WTC11 (cell line): ENCODE measurements at places on chromosomes 7 and 10.
A peak's percentile ranks its signal among the peaks of the same experiment; 100 is the strongest.

GRCh38 chr10:1578392-1579140 lies 158.8 kb downstream of the ADARB2 start:
- DNase-seq = no peak

DNA sequence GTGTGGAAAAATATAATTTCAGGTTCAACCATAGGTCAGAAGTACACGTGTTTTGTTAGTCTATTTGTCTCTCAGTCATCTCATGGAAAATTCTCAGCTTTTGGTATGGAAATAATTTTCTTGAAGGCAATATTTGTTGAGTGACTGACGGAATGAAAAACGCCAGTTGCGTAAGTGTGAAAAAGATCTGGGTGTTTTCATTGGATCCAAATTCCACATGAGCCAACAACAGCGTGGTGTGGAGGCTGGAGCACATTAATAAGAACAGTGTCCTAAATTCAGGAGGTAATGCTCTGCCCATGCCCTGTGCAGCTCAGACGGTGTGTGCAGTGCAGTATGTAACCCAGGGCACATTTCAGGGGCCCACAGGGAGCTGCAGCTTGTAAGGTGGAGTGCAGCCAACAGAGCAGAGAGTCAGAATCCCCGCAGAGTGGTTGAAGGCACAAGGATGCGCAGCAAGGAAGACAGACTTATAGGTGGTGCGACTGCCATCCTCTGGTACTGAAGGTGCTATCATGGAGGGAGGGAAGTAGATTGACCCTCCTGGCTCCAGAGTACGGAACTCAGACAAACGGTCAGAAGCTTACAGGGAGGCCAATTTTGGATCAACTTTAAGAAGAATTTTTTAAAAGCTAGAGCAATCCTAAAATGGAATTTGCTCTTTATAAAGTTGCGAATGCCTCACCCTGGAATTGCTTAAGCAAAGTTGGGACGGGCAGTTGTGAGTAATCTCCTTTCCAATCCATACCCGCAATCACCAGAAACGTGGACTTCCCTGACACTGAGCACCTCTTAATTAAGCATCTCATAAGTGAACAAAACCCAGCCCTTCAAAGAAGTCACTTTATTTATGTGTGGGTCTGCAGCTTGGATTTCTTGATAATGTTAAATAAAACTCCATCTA lies 38.0 kb downstream of the EGFR start:
- no peak for DNase-seq

DNA sequence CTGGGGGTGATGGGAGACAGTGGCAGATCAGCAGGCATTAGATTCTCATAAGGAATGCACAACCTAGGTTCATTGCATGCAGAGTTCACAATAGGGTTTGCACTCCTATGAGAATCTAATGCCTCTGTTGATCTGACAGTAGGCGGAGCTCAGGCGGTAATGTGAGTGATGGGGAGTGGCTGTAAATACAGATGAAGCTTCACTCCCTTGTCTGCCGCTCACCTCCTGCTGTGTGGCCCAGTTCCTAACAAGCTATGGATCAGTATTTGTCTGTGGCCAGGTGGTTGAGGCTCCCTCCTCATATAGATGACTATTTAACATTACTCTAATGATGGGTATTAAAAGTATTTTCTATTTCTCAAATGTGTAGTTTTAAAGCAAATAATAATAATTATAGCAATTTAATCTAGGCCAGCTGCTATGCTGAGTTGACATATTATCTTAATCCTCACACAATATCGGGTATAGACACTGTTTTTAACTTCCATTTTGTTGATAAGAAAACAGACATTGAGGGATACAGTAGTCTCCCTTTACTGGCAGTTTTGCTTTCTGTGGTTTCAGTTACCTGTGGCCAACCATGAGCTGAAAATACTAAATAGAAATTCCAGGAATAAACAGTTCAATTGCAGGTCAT lies 39.9 kb downstream of the KIF20B start:
- peak; percentile 39 for DNase-seq

- no peak for DNase-seq
These were observed 497.3 kb upstream of the GALNT17 start for GRCh38 chr7:70634610-70635068.

GRCh38 chr10:113858541-113858940 lies 4.1 kb downstream of the NHLRC2 start:
- no peak for DNase-seq

DNA sequence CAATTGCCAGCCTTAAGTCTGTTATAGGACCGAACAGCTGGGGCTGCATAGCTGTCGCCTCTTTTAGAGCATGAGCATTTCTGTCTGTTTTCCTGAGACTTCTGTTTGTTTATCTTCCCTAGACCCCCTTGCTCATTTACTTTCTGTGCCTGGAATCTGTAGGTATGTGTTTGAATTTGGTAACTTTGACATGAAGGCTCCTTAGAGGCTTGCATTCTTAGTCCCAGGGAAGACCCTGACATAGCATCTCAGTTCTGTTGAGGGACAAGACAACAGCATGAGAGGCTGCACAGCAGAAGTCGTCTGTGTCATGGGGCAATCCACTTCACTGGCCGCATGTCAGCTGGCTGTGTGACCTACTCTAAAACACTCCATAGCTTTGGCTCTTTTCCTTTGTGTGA lies 58.7 kb downstream of the KLHDC10 start:
- DNase-seq = no peak

- DNase-seq = no peak
These were observed 5.7 kb downstream of the HIPK2 start for GRCh38 chr7:139772115-139772514.

DNA sequence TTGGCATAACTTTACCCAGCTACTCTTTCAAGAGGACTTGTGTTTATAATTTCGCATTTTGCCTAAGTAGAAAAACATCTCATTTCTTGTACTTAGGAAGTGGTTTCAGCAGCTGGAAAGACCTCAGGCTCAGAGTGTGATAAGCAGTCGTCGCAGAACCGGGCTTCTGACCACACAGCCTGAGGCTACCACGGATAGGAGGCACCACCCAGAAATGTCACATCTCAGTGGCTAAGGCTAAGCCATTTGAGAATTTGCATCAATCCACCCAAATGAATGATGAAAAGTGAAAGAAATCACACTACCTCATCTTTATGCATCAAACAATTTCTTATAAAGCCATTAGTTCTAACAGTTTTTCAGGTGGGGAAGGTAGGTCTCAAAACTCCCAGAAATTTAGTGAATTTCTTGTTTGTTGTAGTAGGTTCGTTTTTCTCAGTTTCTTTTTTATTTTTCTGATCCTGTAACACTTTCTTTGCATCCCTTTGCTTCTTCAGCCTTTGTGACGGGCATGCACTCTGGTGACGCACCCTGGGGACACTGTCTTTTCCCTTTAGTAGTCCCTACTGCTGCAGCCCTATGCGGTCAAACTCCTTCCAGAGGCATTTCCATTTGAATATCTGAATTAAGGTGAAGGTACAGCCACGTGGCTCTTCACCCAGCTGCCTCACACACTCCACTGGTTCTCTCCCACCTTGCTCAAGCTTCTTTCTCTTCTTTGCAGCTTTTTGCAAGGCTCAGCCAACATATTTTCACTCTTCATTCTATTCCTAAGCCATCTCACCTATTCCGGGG lies 68.5 kb downstream of the MAP3K8 start:
- DNase-seq = no peak

- DNase-seq = no peak
These were observed 492.5 kb downstream of the ARL4A start for GRCh38 chr7:13179775-13180523.

GRCh38 chr7:49848211-49848841 lies 74.9 kb downstream of the VWC2 start:
- DNase-seq = no peak

- DNase-seq = no peak
These were observed 71.7 kb downstream of the MTURN start for GRCh38 chr7:30206491-30206890.

DNA sequence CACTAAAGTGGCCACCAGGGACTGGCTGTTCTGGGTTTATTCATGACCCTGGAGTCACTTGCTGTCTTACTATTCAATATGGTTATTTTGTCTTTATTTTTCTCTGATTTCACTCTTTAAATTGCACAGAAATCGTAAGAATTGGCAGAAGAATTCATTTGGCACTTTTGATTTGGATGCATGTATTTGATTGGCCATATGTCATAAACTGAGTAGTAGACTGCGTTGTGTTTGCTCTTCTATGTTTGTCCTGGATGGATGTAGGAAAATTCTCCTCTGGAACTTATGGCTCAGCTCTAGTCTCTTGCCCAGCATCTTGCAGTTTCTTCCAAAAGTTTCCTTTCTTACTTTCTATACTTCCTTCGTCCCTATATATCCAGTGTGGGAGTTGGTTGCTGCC lies 452.7 kb downstream of the GATA3 start:
- DNase-seq = no peak

GRCh38 chr10:111017098-111017497 lies 59.7 kb upstream of the ADRA2A start:
- no peak for DNase-seq

DNA sequence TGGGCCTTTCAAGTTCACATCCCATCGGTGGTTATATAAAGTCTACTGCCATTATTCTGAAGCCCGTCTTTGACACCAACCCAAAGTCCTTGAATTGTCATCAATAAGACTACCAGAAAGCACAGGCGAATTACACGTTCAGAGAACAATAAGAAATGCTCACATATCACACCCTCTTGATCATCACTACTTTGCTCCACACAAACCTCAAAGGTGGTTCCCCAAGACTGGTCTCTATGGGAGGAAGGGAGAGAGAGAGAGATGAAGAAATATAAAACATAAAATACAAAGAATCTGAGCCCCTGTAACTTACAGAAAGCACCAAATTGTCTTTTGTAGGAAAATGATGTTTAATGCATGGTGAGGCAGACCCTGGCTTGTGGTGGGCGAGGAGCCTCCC lies 4.4 kb downstream of the HIPK2 start:
- DNase-seq = no peak

- no peak for DNase-seq
These were observed 10.4 kb downstream of the TMEM270 start for GRCh38 chr7:73871163-73872011.

DNA sequence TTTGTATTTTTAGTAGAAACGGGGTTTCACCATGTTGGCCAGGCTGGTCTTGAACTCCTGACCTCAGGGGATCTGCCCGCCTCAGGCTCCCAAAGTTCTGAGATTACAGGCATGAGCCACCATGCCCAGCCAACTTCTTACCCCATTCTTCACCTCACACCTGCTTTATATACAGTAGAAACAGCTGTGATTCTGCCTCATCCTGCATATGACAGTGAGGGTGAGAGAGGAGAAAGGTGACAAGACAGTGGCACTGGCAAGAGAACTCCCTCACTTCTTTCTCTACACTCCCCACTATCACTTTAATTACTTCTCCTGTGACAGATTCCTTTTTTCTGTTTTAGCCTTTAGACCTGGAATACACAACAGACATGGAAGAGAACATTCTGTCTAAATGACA lies 61.8 kb upstream of the CAPZA2 start:
- no peak for DNase-seq

DNA sequence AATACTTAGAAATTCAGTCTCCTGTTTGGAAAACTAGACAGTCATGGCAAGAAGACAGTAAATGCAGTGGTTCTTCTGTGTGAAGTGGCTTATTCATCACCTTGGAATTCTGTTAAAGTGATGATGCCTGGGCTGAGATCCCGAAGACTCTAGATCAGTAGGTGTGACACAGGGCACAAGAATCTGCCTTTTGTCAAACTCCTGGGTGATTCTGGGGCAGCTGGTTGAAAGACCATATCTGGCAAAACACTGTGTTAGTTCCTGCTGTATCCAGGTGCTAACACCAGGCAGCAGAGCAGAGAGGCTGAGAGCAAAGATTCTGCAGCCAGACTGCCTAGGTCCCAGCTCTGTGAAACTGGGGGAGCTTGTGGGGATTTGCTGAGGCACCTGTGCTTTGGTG lies 26.5 kb downstream of the MRC1 start:
- DNase-seq = no peak

- no peak for DNase-seq
These were observed 6.9 kb downstream of the CPA4 start for GRCh38 chr7:130299866-130300265.

DNA sequence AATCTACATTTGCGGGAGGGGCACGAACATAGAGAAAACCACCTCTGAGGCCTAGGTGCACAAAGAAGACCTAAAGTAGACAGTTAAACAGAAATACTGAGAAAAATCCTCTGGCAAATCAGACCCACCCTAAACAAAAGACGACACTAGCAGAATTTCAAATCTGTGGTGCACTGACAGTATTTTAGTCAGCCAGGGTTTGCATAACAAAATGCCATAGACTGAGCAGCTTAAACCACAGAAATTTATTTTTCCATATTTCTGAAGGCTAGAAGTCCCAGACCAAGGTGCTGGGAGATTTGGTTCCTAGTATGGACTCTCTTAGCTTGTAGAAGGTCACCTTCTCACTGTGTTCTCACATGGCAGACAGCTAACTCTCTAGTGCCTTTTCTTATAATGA lies 26.3 kb downstream of the IPMK start:
- no peak for DNase-seq

- DNase-seq = no peak
These were observed 82.1 kb downstream of the TRIM24 start for GRCh38 chr7:138542183-138542582.

GRCh38 chr10:103465411-103466179 lies 6.9 kb upstream of the CALHM1 start:
- DNase-seq = no peak

GRCh38 chr10:128044186-128044585 lies 82.0 kb downstream of the MKI67 start:
- no peak for DNase-seq

- DNase-seq = no peak
These were observed 55.5 kb upstream of the SYPL1 start for GRCh38 chr7:106167439-106168136.

DNA sequence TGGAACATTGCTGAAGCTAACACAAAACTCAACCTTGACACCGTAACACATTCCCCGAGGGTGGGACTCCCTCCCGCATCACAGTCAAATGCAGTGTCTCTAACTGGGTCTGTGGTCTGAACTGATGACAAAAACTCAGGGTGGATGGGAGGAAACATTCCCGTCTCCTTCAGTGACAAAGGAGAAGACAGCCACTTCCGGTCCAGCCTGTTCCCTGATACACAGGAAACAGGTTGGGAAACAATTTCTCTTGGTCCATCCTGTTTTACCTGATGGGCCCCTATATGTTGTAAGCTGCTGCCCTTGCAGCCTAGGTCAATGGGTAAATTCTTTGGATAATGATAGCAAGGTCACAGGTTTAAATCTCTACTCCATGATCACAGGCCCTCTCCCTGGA lies 20.4 kb downstream of the SLC13A4 start:
- no peak for DNase-seq

GRCh38 chr10:122468926-122469781 lies 7.8 kb downstream of the HTRA1 start:
- DNase-seq = no peak

GRCh38 chr10:126204320-126204719 lies 184.0 kb downstream of the ADAM12 start:
- DNase-seq = no peak

DNA sequence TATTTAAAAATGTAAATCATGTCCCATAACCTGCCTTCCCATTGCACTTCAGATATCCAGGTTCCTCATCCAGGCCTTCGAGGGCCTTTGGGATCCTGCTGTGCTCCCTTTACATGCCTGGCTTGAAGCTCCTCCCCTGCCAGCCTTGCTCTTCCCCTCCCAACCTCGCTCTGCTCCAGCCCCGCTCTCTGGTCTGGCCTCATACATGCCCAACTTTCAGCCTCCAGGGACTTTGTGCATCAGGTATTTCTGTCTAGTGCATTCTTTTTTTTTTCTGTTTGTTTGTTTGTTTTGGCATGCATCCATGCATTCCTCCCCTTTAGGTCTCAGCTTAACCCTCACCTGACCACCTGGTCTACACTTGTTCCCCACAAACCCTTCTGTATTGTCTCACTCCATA lies 160.3 kb downstream of the SNX10 start:
- peak; percentile 38 for DNase-seq
